ENCODE measurements at places on chromosomes 7 and 10.

- DNase-seq, result no peak
Observed at GRCh38 chr10:14369906-14370305, 39.2 kb upstream of the FRMD4A start.

GRCh38 chr10:5895365-5895764 is 5.3 kb downstream of the FBH1 start:
- DNase-seq, result no peak

DNA sequence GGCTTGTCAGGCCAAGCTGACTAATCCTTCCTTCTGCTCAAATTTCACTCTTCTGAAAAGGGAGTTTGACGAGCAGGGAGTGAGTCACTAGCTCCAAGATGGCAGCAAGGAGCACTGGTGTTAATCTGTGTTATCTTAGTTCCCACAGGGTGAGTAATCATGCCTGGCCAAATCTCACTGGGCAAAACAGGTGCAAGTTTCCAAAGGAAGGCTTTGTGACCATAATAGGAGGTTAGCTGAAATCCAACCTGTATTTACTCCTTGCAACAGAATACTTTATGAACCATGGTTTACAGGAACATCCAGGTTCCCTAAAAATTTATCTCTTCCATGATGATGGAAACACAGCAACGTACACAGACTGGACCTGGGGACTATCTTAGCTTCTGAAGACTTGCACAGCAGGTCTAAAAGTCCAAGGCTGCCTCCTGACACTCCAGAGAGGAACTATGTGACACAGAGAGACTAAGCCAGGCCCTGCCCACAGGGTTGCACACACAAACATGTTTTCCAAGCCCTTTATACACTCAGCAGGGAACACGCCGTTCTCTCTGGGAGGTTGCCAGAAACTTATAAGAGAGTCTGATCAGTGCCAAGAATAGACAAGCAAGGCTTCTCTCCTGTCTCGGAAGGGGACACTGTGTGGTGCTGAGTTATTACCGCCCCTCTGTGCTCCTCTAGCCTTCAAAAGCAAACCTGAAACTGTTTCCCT is 46.3 kb downstream of the PDK4 start:
- DNase-seq, result peak; percentile 71

DNA sequence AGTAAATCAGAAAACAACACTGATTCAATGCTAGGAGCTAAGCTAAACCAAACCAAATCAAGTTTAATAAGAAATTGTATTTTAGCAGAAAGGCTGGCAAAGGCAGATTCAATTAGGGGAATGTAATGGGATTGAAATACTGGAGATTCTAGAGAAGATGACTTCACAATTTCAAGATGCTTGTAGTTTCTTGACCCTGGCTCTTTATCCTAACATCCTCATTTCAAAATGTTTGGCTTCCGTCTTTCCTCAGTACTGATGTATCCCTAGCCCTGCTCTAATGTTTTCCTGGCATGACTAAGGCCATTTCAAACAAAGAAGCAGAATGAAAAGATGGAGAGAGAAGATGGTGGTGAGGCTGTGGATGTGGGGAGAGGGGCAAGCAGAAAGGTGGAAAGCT is 2.7 kb upstream of the JCAD start:
- no peak for DNase-seq

DNA sequence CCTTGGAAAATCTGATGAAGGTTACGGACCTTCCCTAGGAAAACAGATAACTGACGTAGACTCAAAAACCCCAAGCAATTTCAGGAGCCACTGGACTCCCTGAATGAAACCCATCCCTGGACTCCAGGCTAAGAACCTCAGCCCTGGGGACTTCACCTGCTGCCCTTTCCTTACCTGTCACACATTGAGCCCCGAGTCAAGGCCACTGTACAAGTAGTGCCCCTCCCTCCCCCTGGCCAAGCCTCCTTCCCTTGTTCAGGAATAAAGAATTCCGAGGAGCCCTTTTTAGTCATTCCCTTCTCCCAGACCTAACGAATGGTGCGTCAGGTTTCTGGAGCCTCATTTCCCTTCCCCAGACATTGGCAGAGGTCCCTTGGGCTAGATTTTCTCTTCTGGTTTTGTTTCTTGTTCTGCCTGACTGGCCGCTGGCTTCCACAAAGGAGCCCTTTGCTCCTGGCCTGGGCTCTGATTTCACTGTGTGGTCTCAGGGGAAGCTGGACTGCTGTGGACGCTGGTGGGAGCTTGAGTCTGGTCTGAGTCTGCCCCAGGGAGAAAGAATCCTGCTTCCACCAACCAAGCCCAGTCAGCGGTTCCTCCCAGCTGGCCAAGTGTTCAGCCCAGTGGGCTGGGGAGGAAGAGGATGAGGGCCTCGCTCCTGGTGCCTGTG is 31.7 kb downstream of the ZNF775 start:
- no peak for DNase-seq

- DNase-seq, result no peak
Observed at GRCh38 chr7:1318051-1318450, 85.4 kb downstream of the UNCX start.

DNA sequence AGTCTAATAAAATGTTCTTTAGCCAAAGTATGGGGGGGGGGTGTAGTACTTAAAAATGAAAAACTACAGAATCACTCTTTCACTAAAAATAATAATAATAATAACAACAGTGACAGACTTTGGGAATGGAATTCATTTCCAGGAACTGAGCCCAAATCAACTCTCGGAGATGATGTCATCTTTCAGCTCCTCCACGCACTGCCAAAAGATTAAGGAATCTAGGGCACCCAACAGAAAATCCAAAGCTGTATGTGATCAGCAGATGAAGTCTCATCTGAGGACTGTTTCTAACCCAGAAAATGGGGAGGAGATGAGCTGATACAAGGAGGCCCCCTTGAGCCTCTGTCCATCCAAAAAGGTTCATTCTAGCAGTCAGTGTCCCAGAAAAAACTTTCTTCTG is 54.5 kb downstream of the GRB10 start:
- no peak for DNase-seq

- no peak for DNase-seq
Observed at GRCh38 chr7:5466551-5466950, 42.9 kb upstream of the TNRC18 start.

- DNase-seq, result no peak
Observed at GRCh38 chr10:115171392-115171960, 78.3 kb downstream of the ATRNL1 start.
